Stimulated activated CD4-positive, alpha-beta T cell treated with anti-CD3 and anti-CD28 coated beads, Interleukin-4, amount 100 ng/mL, for 24 hours (primary cell): ENCODE measurements at places on chromosomes 3 and 15.

- DNase-seq: peak; percentile 85
Measured at GRCh38 chr15:42495361-42496212, at the start of gene SNAP23. Gene SNAP23, plus strand, starts transcription at chr15:42495634. Its CDS starts 16,213 bp downstream, at chr15:42511847.

- DNase-seq: no peak
Measured at GRCh38 chr15:82931221-82931620, 21.3 kb downstream of the HOMER2 start.

- no peak for DNase-seq
Measured at GRCh38 chr3:37054370-37054769, 61.1 kb downstream of the MLH1 start.

- no peak for DNase-seq
Measured at GRCh38 chr15:93479715-93480114, 390.7 kb upstream of the RGMA start.

DNA sequence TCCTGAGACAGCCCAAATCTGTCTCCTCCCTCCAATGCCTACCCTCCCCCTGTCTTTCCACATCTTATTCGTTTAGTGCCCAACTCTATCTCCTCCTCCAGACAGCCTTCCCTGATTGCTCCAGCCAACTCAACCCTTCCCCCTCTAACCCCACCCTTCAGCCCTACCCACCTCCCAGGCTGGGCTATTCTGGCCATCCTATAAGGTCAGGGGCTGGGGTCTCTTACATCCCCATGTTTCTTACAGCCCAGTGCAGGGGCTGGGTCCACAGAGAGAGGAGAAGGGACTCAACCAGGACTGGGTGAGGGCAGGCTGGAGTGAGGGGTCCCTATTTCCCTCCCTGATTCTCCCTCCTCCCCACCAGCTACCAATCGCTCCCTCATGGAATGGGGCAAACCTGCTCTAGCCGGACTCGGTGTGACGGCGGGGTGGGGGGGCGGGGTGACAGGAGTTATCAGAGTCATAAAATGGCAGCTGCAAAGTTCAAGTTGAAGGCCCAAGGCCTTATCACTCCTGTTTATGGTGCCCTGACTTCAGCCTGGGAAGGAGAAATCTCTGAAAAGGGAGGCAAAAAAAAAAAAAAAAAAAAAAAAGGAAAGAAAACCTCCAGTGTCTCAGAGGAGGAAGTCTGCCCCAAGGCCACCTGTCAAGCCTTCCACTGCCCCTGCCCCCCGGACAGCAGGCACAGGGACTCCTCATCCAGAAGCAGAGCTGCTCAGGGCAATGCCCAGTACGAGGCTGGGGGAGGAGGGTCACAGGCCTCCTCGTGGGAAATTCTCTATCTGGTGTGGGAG, 2.1 kb downstream of the VIPR1 start:
- no peak for DNase-seq

DNA sequence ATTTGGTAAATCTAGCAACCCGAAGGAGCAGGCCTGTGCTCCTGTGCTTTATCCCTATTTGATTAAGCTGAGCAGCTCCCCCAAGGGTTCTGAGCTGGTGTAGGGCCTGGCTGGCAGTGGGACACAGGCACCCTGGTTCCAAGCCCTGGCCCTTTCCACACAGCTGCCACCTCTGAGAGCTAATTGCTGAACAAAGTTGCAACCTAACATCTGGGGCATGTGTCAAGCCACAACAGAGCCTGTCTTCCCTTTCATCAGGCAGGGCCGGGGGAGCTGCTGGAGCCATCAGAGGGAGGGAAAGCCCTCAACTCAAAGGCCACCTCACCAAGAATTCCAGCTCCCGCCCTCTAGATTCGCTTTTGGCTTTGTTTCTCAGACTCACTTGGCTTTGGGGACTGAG, 17.1 kb upstream of the MRPS22 start:
- DNase-seq: no peak

DNA sequence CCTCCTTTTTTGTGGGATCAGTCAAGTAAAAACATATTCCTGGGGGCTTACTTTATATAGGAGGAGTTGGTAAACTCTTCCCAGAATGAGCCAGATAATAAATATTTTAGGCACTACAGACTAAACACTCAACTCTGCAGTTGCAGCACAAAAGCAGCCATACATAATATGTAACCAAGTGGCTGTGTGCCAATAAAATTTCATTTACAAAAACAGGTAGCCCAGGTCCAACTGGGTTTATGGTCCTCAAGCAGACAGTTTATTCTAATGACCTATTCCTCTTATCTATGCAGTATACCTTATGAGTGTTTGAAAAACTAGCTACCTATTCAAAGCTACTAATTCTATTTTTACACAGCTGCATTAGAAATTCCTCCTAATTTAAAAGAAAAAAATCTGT, 61.8 kb downstream of the FAIM start:
- no peak for DNase-seq

- peak; percentile 51 for DNase-seq
Measured at GRCh38 chr15:38671675-38672254, 107.2 kb upstream of the RASGRP1 start.

DNA sequence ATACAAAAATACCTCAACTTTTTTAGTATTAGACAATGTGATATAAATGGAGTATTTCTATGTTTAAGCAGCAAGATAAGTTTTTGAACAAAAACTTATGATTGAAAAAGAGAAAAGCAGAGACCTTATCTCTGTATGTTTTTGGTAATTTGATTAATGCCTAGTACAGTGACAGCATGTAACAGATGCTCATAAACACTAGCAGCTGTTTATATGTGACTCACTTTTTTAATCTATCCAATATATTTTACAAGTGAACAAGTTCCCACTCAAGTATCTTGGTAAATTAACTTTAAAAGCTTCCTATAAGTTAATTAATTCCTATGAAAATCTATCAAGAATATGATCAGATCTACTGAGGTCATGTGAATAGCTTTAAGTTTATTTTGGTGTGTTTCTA, 55.1 kb downstream of the NGLY1 start:
- no peak for DNase-seq

DNA sequence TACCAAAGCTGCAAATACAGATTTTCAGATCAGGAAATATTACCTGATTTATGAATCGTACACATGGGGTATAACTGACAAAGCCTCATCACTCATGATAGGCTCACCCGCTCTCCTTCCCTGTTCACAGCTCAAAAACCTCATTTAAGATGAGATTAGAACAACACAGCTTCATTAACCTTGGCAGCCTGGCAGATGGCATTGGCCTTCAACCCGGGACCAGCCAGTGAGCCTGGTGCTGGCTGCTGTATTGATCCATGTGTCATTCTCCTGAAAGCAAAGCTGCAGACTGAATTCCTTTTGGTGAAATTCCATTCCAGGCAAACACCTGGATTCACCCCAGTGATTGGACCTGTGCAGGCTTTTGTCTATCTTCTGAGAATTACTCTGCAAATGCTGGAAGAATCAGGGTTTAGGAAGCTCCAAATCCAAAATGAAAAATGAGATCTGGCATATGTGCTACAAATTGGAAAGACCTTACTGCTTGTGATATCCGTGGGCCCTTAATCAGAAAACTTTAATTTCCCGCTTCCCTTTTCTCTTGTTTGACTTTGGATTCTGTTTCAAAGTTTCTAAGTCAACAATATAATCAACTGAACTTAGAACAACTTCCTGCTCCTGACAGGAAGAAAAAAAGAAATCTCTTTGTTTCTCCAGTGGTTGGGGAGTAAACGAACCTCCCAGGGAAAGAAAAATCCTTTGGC, 189.1 kb upstream of the KBTBD8 start:
- DNase-seq: no peak

- DNase-seq: no peak
Measured at GRCh38 chr3:116314476-116314875, 130.8 kb downstream of the LSAMP start.

DNA sequence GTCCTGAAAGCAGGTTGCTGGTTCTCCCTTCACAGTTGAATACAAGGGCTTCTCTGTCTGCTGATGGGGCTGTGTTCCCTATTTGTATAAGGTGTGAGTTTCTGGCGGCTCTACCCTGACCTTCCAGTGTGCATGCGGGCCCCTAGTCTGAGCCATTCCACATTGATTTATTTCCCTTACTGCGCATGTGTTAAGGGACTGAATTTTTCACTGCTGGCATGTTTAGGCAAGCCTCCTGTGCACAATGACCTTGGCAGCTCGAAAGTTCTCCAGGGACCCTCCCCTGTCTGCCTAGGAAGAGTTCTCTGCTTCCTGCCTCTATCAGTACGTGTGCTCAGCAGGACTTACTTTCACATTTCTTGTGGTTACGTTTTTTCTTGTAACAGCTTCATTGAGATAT, 11.4 kb downstream of the TRAK1 start:
- no peak for DNase-seq

GRCh38 chr15:92807971-92808571, 92.1 kb upstream of the CHD2 start:
- DNase-seq: peak; percentile 28

GRCh38 chr3:176120507-176120906, 1076.8 kb downstream of the TBL1XR1 start:
- no peak for DNase-seq

DNA sequence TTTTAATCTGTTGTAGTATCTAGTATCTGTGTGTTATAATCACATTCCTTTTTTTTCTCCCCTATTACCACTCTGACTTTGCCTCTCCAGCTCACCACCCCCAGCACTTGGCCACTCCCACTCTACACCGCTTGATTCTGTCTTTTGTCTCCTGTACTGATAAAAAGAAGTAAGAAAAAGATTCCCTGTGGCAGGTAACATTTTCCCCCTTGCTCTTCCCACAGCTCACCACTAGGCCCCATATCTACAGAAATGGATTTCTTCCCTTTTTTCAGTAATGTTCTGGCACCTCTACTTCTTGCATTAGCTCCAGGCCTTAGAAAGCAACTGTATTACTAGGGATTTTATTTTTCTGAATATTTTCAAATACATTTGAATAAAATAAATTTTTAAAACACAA, 25.6 kb downstream of the KCNH8 start:
- DNase-seq: no peak

DNA sequence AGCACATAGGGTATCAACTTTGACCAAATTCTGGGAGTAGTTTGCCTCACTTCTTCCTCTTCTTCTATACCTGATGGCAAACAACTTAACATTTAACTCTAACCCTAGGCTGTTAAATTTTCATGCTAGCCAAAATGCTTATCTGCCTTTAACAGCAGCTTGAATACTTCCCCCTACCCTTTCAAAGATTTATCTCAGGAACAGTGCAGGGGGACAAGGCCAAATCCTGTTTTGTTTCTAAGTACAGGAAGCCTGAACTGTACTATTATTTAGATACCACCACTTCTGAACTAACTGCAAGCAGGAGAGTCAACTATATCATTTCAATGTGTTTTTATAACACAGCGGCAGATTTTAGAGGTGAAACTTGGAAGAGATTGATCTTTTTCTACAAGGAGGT, 104.0 kb upstream of the CNTN6 start:
- no peak for DNase-seq

- no peak for DNase-seq
Measured at GRCh38 chr3:151989621-151990020, 116.2 kb downstream of the SUCNR1 start.

- no peak for DNase-seq
Measured at GRCh38 chr3:11282250-11283138, 10.3 kb downstream of the ATG7 start.
